ENCODE measurements at places on chromosomes 16 and 17.

- no peak for DNase-seq
These were observed 5.5 kb downstream of the NARF start for GRCh38 chr17:82463925-82464566.

DNA sequence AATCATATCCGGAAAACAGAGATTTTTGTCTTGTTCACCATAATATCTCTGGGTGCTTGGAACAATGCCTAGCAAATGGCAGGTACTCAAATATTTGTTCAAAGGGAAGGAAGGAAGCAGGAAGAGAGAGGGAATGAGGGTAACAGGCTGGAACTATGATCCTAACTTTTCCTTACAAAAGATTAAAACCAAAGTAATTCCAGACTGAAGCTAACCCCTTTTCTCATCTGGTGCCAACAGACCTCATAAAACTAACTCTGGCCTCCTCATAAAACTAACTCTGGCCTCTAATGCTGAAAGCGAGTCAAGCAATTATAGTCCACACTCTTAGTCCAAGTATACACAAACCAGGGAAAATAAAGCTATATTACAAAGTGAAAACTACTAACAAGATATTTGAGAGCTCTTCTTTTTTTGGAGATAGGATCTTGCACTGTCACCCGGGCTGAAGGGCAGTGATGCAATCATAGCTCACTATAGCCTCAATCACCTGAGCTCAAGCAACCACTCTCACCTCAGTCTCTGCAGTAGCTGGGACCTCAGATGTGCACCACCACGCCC is 84.6 kb downstream of the KANSL1 start:
- no peak for DNase-seq

GRCh38 chr17:38447502-38448085 is 19.3 kb downstream of the ARHGAP23 start:
- DNase-seq: no peak

DNA sequence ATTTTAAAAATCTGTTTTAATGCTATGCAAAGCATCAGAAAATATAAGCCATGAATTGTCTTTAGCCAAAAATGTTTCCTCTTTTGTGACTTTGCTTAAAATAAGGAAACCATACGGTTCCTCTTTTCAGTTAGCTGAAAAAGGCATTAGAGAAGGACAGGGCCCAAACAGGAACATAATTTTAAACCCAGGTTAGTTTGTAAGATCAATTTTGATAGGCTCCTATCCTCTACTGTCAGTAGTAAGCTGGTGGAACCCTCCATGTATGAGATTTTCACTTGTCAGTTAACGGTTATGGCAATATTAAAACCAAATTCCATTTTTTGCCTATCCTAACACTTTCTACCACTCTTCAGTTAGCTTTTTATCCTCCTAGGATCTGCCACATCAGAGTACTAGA is 4.3 kb downstream of the EVI2B start:
- no peak for DNase-seq

GRCh38 chr17:4329838-4330237 is 36.6 kb downstream of the UBE2G1 start:
- no peak for DNase-seq

All from activated T-cell treated with anti-CD3 and anti-CD28 coated beads for 1 hour (primary cell).